GM18507 (cell line): ENCODE measurements at places on chromosomes 7 and 10.

GRCh38 chr7:18208921-18209320 is 181.3 kb upstream of the PRPS1L1 start:
- DNase-seq = no peak

DNA sequence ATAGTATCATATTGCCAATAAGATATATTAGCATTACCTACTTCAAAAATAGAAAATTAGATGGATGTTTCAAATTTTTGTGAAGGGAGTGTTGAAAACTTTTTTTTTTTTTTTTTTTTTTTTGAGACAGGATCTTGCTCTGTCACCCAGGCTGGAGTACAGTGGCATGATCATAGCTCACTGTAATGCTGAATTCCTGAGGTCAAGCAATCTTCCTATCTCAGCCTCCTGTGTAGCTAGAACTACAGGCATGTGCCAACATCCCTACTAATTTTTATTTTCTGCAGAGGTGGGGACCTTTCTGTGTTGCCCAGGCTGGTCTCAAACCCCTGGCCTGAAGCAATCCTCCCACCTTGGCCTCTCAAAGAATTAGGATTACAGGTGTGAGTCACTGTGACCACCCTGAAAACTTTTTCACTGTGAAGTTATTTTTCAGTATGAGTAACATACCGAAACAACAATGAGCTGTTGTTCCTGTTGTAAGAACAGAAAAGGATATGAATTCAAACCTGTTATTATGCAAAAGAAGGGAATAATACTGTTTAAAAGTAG is 266.9 kb downstream of the NEBL start:
- no peak for DNase-seq

GRCh38 chr7:114026486-114027089 is 107.8 kb upstream of the PPP1R3A start:
- DNase-seq = peak; percentile 4

- DNase-seq = no peak
Measured at GRCh38 chr7:1053002-1053411, 8.7 kb downstream of the GPR146 start.

DNA sequence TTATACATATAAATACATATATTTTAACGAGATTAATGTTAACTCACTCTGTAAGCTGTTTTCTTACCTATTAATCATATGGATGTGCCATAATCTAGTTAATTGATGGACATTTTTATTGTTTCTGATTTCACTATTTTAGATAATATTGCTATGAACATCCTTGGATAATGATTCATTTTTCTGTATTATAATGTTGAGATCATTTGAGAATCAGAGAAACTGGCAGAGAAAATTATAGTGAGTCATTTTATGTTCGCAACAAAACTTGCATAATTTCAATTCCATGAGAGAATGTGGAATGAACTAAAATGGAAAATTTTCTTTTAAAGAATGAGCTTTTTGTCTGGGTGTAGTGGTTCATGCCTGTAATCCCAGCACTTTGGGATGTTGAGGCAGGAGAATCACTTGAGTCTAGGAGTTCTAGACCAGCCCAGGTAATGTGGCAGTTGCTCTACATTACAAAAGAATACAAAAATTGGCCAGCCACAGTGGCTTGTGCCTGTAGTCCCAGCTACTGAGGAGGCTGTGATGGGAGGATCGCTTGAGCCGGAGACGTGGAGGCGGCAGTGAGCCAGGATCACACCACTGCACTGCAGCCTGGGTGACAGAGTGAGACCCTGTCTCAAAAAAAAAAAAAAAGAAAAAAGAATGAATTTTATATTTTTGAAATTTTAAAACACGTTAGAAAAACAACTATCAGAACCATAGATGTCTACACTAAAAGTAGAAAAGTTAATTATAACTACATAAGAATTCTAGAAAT is 40.5 kb downstream of the PAPSS2 start:
- DNase-seq = no peak

- DNase-seq = no peak
Measured at GRCh38 chr7:41351091-41351490, 351.8 kb downstream of the INHBA start.

DNA sequence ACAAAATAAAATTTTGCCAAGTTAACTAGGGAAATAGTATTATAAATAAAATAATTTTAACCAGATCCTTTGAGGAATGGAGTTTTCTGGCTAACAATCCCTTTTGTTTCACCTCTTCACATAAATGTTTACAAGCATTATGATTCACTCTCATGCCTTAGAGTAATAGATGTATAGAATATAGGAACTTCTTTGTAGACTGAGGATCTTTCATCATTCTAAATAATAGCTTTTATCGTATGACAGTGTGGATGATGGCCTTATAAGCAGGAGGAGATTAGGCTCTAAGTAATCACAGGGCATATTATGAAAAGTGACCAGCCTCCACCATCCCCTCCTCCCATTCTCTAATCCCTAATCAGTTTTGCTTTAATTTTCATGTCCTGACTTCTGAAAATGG is 13.5 kb downstream of the ING3 start:
- DNase-seq = no peak

GRCh38 chr7:76202666-76203030 is 952 bp downstream of the SRRM3 start:
- no peak for DNase-seq

- no peak for DNase-seq
Measured at GRCh38 chr10:35824704-35825103, 182.6 kb upstream of the FZD8 start.

- DNase-seq = no peak
Measured at GRCh38 chr7:90312745-90313144, 8.4 kb downstream of the FAM237B start.

- no peak for DNase-seq
Measured at GRCh38 chr7:142376356-142376997, 118.6 kb upstream of the PRSS58 start.

- DNase-seq = peak; percentile 33
Measured at GRCh38 chr10:95601116-95601719, 40.0 kb upstream of the SORBS1 start.

GRCh38 chr10:48496831-48497779 is 107.8 kb downstream of the ARHGAP22 start:
- no peak for DNase-seq

DNA sequence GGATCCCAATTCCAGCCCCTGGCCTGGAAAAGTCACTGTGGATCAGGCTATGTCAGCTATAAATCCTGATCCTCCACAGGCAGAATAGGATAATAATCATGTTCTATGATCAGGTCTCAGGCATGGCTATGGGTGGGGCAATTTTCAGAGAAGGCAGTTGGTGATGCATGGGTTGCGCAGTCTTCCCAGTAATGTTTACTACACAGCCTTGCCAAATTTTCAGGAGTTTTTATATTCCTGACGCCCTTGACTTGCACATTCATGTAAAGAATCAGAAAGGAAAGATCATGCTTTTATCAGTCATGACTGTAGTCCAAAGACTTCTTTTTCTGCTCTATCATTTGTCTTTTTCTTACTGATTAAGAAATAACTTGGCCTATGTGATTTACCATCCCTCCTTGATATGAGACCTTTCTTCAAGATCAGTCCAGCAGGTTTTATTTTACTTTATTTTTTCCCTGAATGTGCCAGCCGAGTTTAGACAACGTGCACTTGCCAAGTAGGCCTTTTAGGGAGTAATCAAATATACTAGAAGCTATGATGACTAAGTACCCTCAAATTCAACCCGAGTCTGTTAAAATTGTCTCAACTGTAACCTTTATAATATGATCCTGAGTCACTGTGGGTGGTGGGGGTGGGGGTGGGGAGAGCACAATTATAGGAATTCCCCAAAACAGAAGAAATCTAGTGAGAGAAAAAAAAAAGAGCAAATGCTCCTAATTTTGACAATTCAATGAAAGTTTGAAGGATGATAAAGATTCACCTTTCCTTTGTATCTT is 31.9 kb downstream of the ARL4A start:
- no peak for DNase-seq
